ENCODE measurements at places on chromosomes 12 and 14.
A peak's percentile ranks its signal among the peaks of the same experiment; 100 is the strongest.

- no peak for DNase-seq
These were observed 477 bp downstream of the OAS3 start for GRCh38 chr12:112938751-112939150.

GRCh38 chr14:23694949-23695663 is 58.9 kb downstream of the DHRS2 start:
- DNase-seq, result no peak

DNA sequence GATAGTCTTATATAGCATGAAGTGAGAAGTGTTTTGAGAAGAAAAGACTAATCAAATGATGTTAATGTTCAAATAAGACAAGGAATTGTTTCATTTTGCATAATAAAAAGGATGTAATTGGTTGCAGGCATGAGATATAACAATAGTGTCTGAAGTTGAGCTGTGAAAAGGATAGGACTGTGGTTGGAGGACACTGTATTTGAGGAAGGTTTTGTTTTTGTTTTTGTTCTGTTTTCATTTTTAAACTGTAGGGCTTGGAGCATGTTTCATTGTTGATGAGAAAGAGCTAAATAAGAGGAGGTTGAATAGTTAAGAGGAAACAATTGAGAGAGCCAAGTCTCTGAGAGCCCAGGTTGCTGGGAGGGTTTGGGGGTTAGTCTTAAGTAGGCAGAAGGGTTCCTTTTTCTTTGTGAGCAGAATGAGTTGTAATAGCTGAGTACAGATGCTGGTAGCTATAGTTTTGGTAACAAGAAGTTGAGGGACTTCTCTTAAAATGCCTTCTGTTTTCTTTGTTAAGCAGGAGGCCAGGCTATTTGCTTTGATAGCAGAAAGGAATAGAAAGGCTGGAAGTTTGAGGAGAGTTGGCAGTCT is 58.4 kb downstream of the CCDC91 start:
- no peak for DNase-seq

GRCh38 chr14:41167040-41167439 is 439.6 kb upstream of the LRFN5 start:
- no peak for DNase-seq

GRCh38 chr12:89672589-89672979 is 36.1 kb downstream of the ATP2B1 start:
- DNase-seq, result no peak

GRCh38 chr14:90784621-90785270 is 31.5 kb downstream of the TTC7B start:
- no peak for DNase-seq

- DNase-seq, result peak; percentile 32
These were observed 10.0 kb upstream of the GPRC5A start for GRCh38 chr12:12881151-12881909.
